Myocyte (in vitro differentiated cells): ENCODE measurements at places on chromosomes 2 and 18. TPM values are rescaled to one million over a fixed set of nuclear protein-coding genes. Genes with fewer than 3 reads are reported as not detected.

DNA sequence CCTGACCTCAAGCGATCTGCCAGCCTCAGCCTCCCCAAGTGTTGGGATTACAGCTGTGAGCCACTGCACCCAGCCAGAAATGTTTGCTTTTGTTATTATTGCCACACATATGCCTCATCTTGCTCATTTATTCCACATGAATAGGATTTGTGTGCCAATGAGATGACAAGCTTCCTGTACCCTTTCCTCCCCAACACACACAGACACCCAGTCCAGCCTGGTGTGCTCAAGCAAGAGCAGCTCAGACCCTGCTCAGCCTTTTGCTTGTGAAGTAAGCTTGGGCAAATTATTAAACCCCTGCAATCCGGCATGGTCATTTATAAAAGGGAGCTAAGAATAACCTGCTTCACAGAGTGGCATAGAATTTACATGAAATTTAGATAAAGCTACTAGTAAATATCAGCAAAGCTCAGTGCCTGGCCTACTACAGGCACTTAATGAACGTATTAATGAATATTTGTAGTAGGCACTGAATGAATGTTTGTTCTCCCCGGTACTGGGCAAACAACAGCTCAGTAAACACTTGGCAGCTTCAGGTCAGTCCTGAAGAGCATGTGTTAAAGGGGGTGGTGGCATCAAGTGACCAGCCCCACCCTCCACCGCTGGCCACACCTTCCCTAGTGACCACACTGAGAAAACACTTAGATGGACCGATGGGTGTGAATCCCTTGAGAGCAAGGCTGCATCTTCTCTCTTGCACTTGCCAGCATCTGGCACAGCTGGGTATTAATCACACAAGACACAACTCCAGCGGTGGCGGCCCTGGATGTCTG is 280.2 kb downstream of the SRBD1 start:
- peak; percentile 66 for DNase-seq

GRCh38 chr2:96146881-96147592 is 1.8 kb upstream of the DUSP2 start:
- no peak for DNase-seq

DNA sequence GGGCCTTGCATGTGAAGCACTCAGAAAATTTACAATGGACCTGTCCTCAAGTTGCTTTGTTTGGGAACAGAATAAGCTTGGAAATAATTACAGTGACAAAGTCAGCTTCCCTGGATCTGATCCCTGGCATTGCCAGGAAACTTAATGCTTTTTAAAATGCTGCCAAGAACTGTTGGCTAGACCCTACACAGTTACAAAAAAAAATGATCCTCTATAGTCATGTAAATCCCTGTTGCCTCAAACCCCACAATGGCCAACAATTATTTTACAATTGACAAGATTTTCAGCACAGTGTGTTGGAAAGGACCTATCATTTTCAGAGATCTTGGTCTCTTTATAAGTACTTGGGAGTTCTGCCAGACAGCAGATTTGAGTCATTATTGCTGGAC is 470.4 kb upstream of the ACVR2A start:
- DNase-seq: peak; percentile 25

CFAP65 gene
- total RNA-seq: 0.05 TPM in 1 of 2 replicates, not detected in the other

RAB12 gene
- 97.9 and 98.4 TPM in 2 replicates for total RNA-seq
